SK-N-DZ (cell line): ENCODE measurements at places on chromosomes 5 and 9.
A peak's percentile ranks its signal among the peaks of the same experiment; 100 is the strongest.

- DNase-seq: no peak
Observed at GRCh38 chr5:125034331-125034730, 287.9 kb upstream of the ZNF608 start.

DNA sequence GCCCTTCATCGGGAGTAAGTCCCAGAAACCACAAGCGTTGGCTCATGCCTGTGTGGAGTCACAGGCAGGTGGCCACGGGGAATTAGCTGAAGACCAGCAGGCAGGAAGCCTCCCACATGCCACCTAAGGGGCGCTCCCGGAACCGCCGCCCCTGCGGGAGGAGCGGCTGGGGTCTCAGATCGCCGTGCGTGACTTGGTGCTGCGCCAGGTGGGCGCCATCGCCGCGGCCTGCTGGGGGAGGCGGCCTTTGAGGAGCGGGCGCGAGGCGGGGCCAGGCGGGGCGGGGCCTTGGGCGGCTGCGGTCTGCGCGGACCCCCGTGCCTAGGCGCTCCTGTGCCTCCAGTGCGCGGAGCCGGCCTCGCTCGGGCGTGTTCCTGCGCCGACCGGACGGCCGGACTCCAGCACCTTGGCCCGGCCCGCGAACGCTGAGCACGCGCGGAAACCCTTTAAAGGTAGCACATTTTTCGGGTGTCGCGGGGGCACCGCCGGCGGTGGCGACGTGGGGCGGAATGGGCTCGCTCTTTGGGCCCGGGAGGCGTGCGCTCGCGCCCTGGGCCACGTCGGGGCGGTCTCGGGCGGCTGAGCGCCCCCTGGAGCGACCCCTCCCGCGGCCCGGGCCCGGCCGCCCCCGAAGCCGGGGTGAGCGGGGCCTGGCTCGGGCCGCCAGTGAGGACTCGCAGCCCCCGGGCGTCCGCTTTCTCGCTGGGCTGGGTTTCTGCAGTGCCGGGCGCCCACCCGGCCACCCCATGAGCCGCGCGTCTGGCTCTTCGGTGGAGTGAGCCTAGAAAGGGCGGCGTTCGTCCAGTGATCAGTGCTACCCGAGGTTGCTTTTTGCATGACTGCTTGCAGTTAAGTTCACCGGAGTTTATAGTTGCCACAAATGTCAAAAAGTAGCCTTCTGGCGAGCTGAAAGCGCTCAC, 24.5 kb downstream of the LECT2 start:
- DNase-seq: peak; percentile 5

GRCh38 chr5:127210042-127210441, 80.6 kb upstream of the MEGF10 start:
- DNase-seq: no peak

- no peak for DNase-seq
Observed at GRCh38 chr5:104904561-104904960, 1342.0 kb upstream of the NUDT12 start.

DNA sequence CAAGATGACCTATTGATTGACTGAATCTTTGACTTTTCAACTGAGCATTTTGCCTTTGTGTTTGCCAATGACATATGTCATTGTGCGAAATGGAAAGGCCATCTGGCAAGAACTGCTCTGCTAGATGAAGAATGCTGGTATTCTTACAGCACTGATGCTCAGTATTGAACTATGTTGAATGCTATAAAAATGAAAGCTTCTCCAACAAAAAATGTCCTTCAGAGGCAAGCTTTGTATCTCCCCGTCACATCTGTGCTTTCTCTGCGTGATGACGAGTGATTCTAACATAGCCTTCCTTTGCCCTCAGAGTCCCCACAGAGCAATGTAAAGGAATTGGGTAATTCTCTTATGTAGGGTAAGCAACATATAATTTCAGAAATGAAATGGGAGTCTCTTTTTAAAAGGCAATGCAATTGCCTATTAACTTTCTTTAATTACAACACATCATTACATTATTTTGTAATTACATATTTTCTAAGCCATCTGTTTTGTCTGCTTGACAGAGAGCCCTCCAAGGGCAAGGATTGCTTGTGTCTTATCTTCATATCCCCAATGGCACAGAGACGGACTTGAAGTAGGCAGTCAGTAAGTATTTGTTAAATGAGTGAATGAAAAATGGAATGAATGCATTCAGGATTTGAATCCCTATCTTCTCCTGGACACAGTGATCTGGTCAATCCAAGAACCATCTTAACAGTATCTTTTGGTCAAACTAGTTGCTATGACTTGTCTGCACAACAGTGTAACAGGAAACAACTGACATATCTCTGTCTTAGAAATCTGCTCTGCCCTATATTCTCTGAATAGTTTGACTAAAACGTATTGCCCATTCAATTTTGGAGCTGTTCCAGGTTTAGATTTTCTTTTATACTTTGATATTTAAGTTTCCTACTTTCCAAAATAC, 46.1 kb downstream of the ENC1 start:
- DNase-seq: no peak
